ENCODE measurements at places on chromosomes 3 and 15.

DNA sequence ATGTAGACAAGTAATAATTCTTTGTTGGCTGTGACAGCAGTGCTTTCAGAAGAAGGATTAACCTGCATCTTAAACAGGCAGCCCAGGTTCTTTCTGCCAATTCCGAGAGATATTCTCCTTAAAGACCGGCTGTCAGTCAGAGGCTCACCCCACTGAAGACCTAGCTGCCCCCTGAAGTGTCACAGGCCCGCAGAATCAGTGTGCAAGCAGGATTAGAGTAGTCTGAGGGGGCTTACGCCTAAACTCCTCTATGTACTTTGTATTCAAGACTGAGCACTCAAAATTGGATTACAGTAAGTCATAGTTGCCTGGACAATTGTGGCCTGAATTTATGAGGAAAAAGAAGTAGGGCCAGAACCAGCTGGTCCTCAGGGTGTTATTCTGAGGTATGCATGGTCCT, 342.9 kb downstream of the CLSTN2 start:
- no peak for DNase-seq

DNA sequence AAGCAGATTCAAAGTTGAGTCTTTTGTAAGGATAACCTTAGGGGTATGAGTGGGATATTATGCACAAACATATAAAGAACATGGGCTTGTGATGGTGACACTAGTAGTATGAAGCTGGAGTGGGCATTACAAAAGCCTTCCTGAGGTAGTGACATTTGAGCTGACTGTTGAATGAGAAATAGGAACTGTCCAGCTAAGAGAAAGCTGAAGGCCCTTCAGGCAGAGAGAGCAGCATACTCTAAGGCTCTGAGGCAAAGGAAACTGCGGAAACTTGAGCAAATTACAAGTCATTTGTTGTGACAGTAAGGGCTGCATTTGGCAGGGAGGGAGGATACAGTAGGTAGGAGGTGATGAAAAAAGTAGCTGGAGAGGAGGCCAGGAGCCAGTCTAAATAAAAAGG, 190.7 kb upstream of the CD96 start:
- peak; percentile 30 for DNase-seq

DNA sequence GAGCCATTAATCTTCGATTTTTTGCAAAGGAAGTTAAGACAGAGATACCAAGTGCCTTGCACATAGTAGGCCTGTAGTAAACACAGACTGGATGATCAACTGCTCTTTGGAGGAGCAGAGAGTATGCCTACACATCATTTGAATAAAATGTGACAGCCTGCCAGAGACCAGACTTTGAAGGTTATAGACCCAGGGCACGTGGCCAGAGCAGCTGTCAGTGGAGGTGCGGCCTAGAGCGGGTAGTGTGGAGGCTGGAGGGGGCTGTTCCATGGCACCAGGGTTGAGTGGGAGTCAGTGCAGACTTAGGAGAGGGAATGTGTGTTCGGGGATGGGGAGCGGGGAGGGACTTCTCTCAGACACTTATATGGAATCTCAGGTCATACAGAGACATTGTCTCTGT, 80.8 kb downstream of the SMAD3 start:
- DNase-seq, result no peak

DNA sequence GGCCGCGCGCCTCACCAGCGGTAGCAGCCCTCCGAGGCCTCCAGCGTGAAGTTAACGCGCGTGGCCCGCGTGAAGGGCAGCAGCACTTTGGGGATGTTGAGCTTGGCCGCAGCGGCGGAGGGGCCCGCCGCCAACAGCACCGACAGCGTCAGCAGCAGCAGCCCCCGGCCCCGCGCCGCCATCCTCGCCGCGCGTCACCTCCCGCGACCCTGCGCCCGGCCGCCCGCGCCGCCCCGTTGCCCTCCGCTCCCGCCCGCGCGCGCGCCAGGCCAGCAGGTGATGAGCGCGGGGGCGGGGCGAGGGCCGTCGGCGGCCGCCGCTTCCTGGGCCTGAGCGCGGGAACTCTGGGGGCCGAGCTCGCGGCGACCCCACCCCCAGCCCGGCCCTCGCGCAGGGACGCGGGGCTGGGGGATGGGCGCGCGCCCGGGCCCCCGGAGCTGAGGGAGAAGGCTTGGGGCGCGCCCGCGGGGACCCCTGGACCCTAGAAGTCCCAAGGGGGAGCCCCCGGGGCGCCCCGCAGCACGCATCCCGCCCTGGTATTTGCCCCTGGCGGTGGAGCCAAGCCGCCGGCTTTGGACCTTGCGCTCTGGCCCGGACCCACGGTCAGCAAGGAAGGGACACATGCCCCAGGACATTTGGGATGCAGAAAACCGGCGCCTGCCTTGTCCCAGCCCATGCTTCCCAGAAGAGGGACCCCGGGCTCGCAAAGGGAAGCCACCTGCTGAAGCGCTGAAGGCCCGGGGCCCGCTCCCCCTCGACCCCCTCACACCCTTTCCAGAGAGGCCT, at the start of gene NUP210:
Gene NUP210 (minus strand): TSS at position 278 of the 786 bp plus-strand sequence. CDS start 96 bp downstream, at position 182.
- DNase-seq, result peak; percentile 22

All from Kasumi-1 (cell line).